ENCODE measurements at places on chromosomes 7 and 10.

DNA sequence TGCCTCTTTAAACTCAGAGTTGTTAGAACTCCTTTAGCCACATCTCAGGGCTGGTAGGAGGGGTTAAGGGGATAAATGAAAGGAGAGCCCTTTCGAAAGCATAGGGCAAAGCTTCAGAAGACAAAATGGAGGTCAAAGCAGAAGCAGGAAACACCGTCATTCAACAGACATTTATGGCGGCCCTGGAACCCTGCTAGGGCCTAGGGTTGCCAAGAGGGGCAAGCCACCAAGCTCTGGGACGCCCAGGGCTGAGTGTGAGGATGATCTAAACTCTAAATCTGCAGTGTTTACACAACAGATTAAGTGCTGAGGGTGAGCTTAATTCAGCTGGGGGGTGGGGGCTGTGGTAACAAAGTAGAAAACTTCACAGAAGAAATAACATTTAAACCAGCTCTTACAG is 79.0 kb upstream of the NFE2L3 start:
- no peak for DNase-seq

- no peak for DNase-seq
Observed at GRCh38 chr7:33050535-33051318, 11.8 kb downstream of the NT5C3A start.

DNA sequence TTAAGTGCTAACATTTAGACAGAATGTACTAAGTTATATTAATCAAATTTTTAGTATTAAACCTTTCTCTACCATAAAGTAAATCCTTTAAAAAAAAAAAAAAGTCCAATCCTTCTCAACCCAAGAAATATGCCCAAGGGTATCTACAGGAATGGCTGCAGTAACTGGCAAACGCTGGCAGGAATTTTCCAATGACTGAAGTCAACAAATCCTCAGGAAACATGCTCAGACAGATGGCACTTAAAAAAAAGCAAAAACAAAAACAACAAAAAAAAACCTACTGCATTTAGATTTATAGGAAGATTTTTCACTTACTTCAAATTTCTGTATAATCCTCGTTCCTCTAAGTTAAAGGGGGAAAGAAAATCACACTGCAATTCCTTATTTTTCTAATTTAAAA is 666 bp downstream of the SVIL start:
- DNase-seq = no peak

- no peak for DNase-seq
Observed at GRCh38 chr7:113143486-113144257, 25.3 kb upstream of the SMIM30 start.

DNA sequence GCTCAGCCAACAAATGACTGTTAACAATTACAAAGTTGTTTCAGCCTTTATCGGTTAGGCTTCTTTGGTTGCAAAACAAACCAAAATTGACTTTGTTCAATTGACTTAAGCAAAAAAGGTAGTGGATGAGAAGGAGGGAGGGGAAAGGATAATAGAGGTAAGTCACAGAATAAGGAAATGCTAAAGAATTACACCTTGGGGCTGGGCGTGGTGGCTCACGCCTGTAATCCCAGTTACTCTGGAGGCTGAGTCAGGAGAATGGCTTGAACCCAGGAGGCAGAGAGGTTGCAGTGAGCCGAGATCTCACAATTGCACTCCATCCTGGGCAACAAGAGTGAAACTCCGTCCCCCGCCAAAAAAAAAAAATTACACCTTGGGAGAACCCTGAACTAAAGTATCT is 41.4 kb downstream of the AHCYL2 start:
- no peak for DNase-seq

GRCh38 chr10:15280462-15280861 is 90.6 kb downstream of the FAM171A1 start:
- DNase-seq = no peak

GRCh38 chr7:33619264-33619663 is 286.1 kb upstream of the BMPER start:
- DNase-seq = no peak

GRCh38 chr7:41916450-41916927 is 213.6 kb upstream of the INHBA start:
- DNase-seq = no peak

DNA sequence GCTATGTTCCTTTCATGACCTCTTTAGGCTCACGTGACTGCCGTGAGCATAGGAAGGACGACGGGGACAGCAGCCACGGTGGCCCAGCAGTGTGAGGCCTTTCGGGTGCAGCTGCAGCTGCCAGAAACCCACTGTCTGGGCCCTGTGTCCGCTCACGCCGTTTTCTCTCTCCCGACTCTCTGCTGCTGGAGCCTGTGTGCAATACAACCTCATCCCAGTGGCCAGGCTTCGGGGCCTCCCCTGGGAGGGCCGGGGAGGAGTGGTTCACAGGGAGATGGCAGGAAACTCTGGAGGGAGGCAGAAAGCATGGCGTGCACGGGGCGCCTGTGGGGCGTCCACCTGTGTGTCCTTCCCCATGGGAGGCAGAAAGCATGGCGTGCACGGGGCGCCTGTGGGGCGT is 38.6 kb downstream of the PFKP start:
- no peak for DNase-seq

GRCh38 chr7:680411-681127 is 45.9 kb upstream of the DNAAF5 start:
- DNase-seq = no peak

DNA sequence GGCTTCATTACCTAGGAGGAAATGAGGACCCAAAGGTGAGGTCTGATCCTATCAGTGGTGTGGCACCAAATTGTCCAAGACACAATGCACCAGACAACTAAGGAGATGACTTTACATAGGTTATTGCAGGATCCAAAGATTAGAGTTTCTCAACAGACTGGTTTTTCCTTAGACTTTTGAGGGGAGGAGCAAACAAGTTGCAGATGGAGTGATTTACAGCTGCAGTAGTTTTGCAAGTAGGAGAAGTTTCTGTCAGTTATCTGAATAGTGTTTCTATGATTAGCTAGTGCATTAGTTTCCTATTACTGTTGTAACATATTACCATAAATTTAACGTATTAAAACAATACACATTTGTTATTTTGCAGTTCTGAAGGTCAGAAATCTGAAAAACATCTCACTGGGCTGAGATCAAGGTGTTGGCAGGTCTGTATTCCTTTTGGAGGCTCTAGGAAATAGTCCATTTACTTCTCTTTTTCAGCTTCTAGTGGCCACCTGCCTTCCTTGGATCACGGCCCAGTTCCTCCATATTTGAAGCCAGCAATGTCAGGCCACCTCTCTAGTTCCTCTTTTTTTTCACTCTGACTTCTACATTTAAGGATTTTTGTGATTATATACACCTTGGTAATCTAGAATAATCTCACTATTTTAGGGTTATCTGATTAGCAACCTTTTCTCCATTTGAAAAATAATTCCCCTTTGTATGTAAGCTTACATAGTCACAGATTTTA is 994.9 kb downstream of the REEP3 start:
- DNase-seq = no peak

DNA sequence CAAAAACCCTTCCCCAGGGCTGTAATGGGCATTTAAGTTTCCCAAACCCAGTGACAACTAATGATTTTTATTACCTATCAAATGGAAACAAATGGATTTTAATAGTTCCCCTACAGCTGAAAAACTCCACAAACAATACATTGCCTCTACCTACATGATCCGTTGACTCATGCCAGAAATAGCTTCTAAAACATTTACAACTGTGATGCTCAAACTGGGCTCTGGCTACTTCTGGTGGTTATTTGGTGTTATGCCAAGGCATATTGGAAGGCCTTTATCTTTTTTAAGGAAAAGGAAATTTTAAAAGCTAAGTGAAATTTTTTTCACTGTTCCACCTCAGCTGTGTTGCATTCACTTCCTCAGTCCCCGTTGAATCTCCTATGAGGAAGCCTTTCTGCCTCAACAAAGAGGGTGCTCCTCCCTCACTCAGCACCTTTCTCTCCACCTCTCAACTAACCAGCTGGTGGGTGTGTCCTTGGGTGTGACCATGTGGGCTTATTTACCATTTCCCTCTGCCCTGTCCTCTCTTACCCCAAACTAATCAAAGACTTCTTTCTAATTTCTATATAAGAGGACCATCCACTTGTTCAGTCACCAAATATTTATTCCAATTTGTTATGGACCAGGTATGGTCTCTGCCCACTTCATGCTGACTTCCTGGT is 82.9 kb downstream of the PRTFDC1 start:
- no peak for DNase-seq
